Esophagus muscularis mucosa (tissue), 4 donors: ENCODE measurements at places on chromosomes 3 and 15. TPM values are rescaled to one million over a fixed set of nuclear protein-coding genes. Genes with fewer than 3 reads are reported as not detected.

The AGTR1 gene
- total RNA-seq = 12.5 TPM

DNA sequence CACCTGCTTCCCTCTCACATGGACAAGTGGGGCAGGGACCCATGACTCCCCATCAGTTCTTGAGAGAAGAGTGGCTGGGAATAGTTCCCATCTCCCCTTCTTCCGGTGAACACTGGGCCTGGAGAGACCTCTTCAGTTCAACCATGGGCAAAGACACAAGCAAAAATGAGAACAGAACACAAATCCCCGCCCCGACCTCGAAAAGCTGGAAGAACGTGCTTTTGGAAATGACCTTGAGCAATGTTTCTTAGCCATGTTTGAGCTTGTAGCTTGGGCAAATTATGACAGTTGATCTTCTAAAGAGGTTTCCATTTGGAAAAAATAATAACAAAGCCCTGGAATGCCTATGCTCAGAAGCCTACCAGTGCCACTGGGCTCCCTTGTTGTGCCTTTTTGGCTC is 59.0 kb downstream of the FAM174B start:
- DNase-seq = no peak
- peaks cover 27% of the 10 kb centered on the region for H3K4me1 ChIP-seq

DNA sequence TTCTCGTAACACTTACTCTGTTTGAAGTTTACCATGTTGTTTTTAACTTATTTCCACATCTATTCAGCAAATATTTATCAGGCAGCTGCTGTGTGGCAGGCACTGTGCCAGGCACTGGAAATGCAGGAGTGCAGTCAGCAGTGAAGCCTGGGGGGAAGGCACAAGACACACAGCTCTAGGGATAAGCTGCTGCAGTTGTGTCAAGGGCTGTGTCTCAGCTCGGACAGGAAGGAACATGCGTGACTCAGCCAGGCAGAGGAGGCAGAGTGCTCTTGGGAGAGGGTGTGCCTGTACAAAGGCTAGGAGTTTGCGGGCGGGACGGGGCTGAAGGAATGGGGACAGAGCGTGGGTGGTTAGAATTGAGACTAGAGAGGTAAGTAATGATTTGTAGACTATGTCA is 24.7 kb downstream of the LYSMD4 start:
- H3K4me3 ChIP-seq = no peak overlapping the region
- H3K36me3 ChIP-seq = peaks cover 35% of the 10 kb centered on the region
- H3K27ac ChIP-seq = peak overlapping the region; percentile 78
- H3K4me1 ChIP-seq = peaks cover 59% of the 10 kb centered on the region
- no peak for DNase-seq

- H3K36me3 ChIP-seq = no peaks in the 10 kb centered on the region
- no peak overlapping the region for H3K27ac ChIP-seq
- H3K27me3 ChIP-seq = no peaks in the 10 kb centered on the region
- H3K4me3 ChIP-seq = no peak overlapping the region
- no peaks in the 10 kb centered on the region for H3K4me1 ChIP-seq
- no peak for DNase-seq
These were observed 576.3 kb downstream of the GRM7 start for GRCh38 chr3:7437231-7437630.

The IL20RB gene
- 1.3 TPM for total RNA-seq

The LSG1 gene
- 19.9 TPM for total RNA-seq

DNA sequence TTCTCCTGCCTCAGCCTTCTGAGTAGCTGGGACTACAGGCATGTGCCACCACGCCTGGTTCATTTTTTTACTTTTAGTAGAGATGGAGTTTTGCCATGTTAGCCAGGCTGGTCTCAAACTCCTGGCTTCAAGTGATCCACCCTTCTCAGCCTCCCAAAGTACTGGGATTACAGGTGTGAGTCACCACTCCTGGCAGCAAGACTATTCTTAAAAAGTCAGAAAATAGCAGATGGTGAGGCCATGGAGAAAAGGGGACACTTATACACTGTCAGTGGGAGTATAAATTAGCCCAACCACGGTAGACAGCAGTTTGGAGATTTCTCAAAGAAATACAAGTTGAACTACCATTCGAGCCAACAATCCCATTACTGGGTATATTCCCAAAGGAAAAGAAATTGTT is 603.3 kb upstream of the TBL1XR1 start:
- H3K27me3 ChIP-seq = no peaks in the 10 kb centered on the region
- no peak overlapping the region for H3K4me3 ChIP-seq
- peaks cover 11% of the 10 kb centered on the region for H3K4me1 ChIP-seq
- H3K36me3 ChIP-seq = no peaks in the 10 kb centered on the region

The SHF gene
- total RNA-seq = 4.6 TPM

DNA sequence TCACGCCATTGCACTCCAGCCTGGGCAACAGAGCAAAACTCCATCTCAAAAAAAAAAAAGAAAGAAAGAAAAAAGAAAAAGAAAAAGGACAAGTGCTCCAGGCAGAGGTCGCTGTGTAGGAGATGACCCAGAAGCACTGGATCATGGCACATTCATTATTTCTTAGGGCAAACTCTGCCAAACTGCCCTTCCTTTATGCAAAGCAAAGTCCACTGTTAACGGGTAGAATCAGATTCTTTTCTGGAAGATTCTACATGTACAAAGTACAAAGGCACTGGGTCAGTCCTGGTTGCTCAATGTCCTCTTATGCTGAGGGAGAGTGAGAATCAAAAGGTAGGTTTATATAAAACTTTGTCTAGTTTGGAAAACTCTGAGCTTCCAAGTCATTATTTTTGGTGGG is 144.9 kb downstream of the FEZF2 start:
- H3K4me1 ChIP-seq = no peaks in the 10 kb centered on the region
- H3K4me3 ChIP-seq = no peak overlapping the region
- DNase-seq = peak; percentile 8
- no peak overlapping the region for H3K27ac ChIP-seq
- H3K36me3 ChIP-seq = no peaks in the 10 kb centered on the region

GRCh38 chr3:118102737-118103136 is 931.9 kb downstream of the IGSF11 start:
- H3K27me3 ChIP-seq = no peaks in the 10 kb centered on the region
- no peak overlapping the region for H3K4me3 ChIP-seq
- H3K4me1 ChIP-seq = no peaks in the 10 kb centered on the region
- no peaks in the 10 kb centered on the region for H3K36me3 ChIP-seq

GRCh38 chr3:159074756-159075701 is 273.2 kb downstream of the MFSD1 start:
- H3K4me1 ChIP-seq = no peaks in the 10 kb centered on the region
- H3K36me3 ChIP-seq = no peaks in the 10 kb centered on the region
- no peaks in the 10 kb centered on the region for H3K27me3 ChIP-seq
- no peak overlapping the region for H3K27ac ChIP-seq
- no peak overlapping the region for H3K4me3 ChIP-seq

The CLDN18 gene
- total RNA-seq = not detected

DNA sequence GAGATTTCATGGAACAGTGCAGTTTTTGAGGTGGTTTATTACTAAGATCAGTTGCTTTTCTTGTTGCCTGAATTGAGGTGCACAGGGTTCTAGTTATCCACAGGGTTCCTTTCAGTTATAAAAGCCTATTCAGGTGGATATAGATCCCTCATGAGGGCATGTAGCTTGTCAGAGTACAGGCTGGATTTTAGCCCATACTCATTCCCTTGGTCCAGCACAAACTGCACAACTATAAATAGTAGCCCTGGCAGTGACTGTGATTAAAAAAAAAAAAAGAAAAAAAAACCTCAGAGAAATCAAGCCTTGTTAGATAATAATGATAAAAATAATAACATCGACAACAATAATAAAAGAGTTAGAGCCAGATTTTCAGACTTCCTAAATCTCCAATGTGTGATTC is 154.3 kb downstream of the ZBBX start:
- H3K4me3 ChIP-seq = no peak overlapping the region
- no peak overlapping the region for H3K27ac ChIP-seq
- no peak for DNase-seq
- no peaks in the 10 kb centered on the region for H3K27me3 ChIP-seq

DNA sequence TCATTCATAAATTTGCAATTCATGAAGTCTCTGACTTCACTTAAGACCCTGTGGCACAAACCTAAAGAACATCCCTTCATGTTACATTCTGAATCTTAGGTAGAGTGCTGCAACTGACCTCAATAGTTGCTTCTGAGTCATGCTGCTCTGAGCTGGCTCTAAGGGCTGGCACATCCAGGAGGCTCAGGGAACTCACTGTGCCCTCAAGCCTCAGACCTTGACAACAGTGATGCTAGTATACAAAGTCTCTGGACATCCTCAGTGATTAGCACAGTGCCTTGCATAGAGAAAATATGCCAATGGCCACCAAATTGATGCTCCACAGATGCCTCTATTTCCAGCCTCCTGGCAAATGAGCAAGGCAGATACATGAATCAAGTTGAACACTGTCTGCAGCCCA is 740.9 kb upstream of the LMCD1 start:
- no peaks in the 10 kb centered on the region for H3K4me1 ChIP-seq
- H3K4me3 ChIP-seq = no peak overlapping the region
- H3K27ac ChIP-seq = no peak overlapping the region
- peak; percentile 84 for DNase-seq
- H3K36me3 ChIP-seq = no peaks in the 10 kb centered on the region
- no peaks in the 10 kb centered on the region for H3K27me3 ChIP-seq
